Naive thymus-derived CD8-positive, alpha-beta T cell (primary cell): ENCODE measurements at places on chromosomes 5 and 9. TPM values are rescaled to one million over a fixed set of nuclear protein-coding genes. Genes with fewer than 3 reads are reported as not detected.

ASPN gene
- total RNA-seq, result not detected

RASGRF2 gene
- total RNA-seq, result 35.9 TPM

PCDHGA6 gene
- 0.60 TPM for total RNA-seq

IL13 gene
- 0.31 TPM for total RNA-seq

PCDHA9 gene
- not detected for total RNA-seq

RGS14 gene
- 117 TPM for total RNA-seq

GZMA gene
- total RNA-seq, result 7.3 TPM

MARVELD2 gene
- total RNA-seq, result 1.7 TPM

- DNase-seq, result no peak
- H3K4me1 ChIP-seq, result peaks cover 12% of the 10 kb centered on the region
- H3K27me3 ChIP-seq, result peaks cover 35% of the 10 kb centered on the region
- H3K36me3 ChIP-seq, result no peaks in the 10 kb centered on the region
Measured at GRCh38 chr5:78509884-78510769, 138.4 kb downstream of the LHFPL2 start.

DNA sequence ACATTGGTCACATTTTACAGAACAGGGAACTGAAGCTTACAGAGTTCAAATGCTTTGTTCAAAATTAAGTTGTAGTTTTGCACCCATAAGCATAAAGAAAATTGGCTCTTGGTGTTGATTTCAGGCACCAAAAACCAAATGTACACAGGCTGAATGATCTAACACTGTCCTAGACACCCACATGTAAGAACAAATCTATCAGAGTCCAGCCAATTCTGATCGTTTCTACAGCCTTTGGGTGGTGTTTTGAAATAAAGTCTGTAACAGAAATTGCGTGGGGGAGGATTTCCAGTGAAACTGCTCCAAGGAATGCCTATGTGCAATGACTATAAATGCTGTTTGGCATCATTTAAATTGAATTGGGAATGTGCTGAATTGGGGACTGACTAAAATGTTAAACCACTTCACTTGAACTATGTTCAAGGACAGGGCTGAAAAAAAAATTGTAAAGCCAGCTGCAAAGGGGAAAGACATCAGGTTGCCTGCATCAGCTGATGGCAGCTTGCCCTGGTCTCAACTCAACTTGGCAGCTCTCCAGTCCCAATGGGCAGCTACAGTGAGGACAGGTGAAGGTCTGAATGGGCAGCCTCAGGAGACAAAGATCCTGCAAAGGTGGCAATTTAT is 92.2 kb upstream of the TRPC7 start:
- no peak overlapping the region for H3K4me3 ChIP-seq
- no peak overlapping the region for H3K27ac ChIP-seq
- no peaks in the 10 kb centered on the region for H3K36me3 ChIP-seq
- no peaks in the 10 kb centered on the region for H3K27me3 ChIP-seq
- no peak for DNase-seq
- H3K4me1 ChIP-seq, result no peaks in the 10 kb centered on the region

GRCh38 chr5:141504216-141504615 is 15.3 kb downstream of the PCDHGC5 start:
- H3K4me3 ChIP-seq, result no peak overlapping the region
- H3K27ac ChIP-seq, result no peak overlapping the region
- H3K36me3 ChIP-seq, result no peaks in the 10 kb centered on the region
- H3K4me1 ChIP-seq, result peaks cover 2% of the 10 kb centered on the region
- DNase-seq, result no peak

DNA sequence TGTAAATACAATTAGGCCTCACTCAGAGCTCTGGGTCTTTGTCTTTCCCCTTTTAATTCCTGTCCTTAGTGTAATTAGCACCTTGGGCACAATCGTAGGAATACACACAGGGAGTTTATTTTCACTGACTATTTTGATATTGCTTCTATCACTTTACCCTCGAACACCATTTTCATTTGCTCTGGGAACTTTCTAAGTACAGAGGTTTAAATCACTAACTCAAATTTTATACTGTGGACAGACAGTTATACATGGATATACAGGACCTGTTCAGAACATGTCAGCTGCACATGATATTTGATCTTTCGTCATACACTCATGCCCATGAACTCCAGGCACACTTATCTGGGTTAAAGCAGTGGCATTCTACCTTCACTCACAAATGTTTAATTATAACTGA is 217.8 kb upstream of the TMEM161B start:
- no peak overlapping the region for H3K4me3 ChIP-seq
- DNase-seq, result no peak
- no peaks in the 10 kb centered on the region for H3K4me1 ChIP-seq
- H3K27ac ChIP-seq, result no peak overlapping the region
- H3K36me3 ChIP-seq, result no peaks in the 10 kb centered on the region
- H3K27me3 ChIP-seq, result peaks cover 3% of the 10 kb centered on the region

DNA sequence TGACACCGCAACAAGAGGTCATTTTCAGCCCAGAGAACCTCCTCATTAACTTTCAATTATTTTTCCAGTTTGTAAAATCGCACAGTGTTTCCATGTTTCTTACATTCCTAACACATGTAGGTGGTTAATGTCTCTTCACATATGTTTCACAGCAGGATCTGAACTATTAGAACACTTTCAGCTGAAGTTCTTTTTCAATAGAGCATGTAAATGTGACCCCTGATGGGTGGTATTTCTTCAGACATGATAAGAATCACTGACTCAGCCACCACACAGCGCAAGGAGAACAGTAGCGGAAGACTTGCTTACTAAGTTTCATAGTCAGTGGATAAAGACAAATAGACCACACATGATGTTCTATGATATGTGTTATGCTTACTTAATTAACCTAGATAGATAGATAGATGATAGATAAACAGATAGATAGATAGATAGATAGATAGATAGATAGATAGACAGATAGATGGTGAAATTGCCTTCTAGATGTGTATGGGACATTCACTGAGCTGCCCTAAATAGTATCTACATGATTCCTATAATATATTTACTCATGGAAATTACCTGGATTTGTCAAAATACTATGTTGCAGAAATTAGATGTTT is 1992.1 kb upstream of the NUDT12 start:
- H3K27me3 ChIP-seq, result no peaks in the 10 kb centered on the region
- H3K27ac ChIP-seq, result no peak overlapping the region
- DNase-seq, result no peak

DNA sequence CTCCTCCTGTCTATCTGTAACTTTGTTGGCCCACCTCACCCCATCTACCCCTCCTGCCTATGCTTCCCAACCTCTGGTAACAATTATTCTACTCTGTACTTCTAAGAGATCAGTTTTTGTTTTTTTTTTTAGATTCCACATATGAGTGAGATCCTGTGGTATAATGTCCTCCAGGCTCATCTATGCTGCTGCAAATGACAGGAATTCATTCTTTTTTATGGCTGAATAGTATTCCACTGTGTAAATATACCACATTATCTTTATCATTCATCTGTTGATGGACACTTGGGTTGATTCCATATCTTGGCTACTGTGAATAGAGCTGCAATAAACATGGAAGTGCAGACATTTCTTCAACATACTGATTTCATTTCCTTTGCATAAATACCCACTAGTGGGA is 8.0 kb upstream of the NPR2 start:
- peaks cover 46% of the 10 kb centered on the region for H3K36me3 ChIP-seq
- H3K27me3 ChIP-seq, result no peaks in the 10 kb centered on the region
- DNase-seq, result no peak
- H3K4me3 ChIP-seq, result no peak overlapping the region
- peaks cover 7% of the 10 kb centered on the region for H3K4me1 ChIP-seq

- H3K27me3 ChIP-seq, result no peaks in the 10 kb centered on the region
- no peaks in the 10 kb centered on the region for H3K36me3 ChIP-seq
- H3K27ac ChIP-seq, result no peak overlapping the region
- DNase-seq, result peak; percentile 24
- peaks cover 7% of the 10 kb centered on the region for H3K4me1 ChIP-seq
- no peak overlapping the region for H3K4me3 ChIP-seq
Measured at GRCh38 chr5:33969572-33970452, 14.7 kb downstream of the SLC45A2 start.

- no peak within 1 kb of the TSS for H3K27ac ChIP-seq
- H3K4me1 ChIP-seq, result no peaks in the 10 kb centered on the region
- H3K27me3 ChIP-seq, result peaks cover 26% of the 10 kb centered on the region
- H3K36me3 ChIP-seq, result peaks cover 73% of the 10 kb centered on the region
Measured at GRCh38 chr5:141245250-141245717, at the start of gene PCDHB15. TSS of gene PCDHB15 (plus strand) at chr5:141245395. CDS start at chr5:141245579, 184 bp downstream.

GRCh38 chr9:87712801-87713277 is 13.1 kb upstream of the CTSL start:
- DNase-seq, result no peak
- no peak overlapping the region for H3K4me3 ChIP-seq
- H3K27ac ChIP-seq, result no peak overlapping the region
- H3K27me3 ChIP-seq, result peaks cover 2% of the 10 kb centered on the region
- H3K36me3 ChIP-seq, result no peaks in the 10 kb centered on the region

DNA sequence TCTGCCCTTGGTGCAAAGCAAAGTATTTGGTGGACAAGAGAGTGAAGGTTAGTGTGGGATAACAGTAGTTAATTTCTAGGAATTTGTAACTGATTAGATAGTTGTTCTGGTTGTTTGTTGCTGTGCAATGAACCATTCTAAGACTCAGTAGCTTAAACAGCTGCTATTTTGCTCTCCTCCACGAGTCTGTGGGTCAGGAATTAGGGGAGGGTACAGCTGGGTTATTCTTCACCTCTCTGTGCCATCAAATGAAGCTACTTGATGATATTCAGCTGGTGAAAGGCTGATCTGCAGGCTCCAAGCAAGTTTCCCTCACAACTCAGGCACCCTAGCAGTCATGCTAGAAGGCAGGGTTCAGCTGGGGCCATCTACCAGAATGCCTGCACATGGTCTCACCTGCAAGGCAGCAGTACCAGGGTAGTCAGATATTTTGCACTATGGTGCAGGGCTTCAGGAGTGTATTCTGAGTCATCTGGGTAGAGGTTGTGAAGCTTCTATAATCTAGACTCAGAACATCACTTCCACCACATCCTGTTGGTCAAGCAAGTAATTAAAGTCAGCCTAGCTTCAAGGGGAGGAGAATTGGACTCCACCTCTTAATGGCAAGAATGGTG is 159.5 kb upstream of the SLC28A3 start:
- DNase-seq, result no peak
- peaks cover 8% of the 10 kb centered on the region for H3K27me3 ChIP-seq
- H3K36me3 ChIP-seq, result no peaks in the 10 kb centered on the region
- H3K4me1 ChIP-seq, result no peaks in the 10 kb centered on the region

DNA sequence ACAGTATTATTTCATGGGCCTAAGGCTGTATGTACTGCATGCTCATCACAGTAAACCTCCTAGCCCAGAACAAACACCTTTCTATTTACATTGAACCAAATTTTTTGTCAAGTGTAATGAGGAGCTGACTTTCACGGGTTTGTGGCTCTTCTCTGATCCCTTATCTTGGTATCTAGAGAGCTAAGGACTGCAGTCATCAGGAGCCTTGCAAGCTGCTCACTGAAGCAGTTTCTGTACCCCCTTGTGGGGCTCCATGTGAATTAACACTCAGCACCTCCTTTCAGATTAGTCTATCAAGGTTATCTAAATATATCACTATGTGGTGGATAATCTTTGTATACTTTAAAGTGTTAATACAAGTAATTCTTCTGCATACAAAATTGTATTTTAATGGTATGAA is 108.2 kb downstream of the AUH start:
- H3K27ac ChIP-seq, result no peak overlapping the region
- no peaks in the 10 kb centered on the region for H3K36me3 ChIP-seq
- H3K4me3 ChIP-seq, result no peak overlapping the region
- no peaks in the 10 kb centered on the region for H3K27me3 ChIP-seq
- H3K4me1 ChIP-seq, result peaks cover 12% of the 10 kb centered on the region

DNA sequence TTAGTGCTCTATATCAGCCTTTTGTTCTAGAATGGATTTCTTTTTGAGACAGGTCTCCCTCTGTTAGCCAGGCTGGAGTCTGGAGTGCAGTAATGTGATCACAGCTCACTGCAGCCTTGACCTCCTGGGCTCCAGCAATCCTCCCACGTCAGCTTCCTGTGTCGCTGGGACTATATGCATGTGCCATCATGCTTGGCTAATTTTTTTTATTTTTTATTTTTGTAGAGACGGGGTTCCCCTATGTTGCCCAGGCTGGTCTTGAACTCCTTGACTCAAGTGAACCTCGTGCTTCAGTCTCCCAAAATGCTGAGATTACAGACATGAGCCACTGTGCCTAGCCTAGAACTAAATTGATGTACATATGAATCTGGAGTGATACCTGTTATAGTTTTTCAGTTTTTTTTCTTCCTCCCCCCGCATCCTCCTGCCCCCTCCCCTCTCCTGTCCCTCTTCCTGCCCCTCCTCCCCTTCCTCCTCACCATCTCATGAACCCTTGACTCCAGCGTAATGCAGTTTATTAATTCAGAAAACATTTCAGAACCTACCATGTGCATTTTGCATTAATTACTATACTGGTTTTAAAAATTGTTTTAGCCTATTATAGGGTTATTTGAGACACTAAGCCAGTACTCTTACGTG is 37.4 kb upstream of the TNFAIP8 start:
- peaks cover 55% of the 10 kb centered on the region for H3K4me1 ChIP-seq
- H3K27ac ChIP-seq, result peak overlapping the region; percentile 94
- no peak for DNase-seq
- H3K27me3 ChIP-seq, result no peaks in the 10 kb centered on the region

DNA sequence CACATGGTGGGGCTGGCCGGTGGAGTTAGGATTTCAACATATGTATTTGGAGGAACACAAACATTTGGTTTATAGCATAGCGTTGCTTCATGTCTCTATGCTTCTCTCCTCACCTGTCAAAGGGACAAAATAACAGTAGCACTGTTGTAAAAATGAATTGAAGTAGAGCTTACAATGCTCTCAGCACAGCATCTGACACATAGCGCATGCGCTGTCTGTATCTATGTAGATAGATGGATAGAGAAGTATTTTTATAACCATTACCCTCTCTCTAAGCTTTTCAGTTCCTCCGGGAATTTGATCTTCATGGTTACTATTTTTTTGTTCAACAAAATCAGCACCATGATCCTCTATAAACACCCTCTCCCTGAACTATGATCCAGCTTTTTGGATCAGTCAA is 166.0 kb downstream of the TTLL11 start:
- no peak for DNase-seq
- H3K4me3 ChIP-seq, result no peak overlapping the region
- H3K27ac ChIP-seq, result no peak overlapping the region
- H3K4me1 ChIP-seq, result no peaks in the 10 kb centered on the region
- H3K36me3 ChIP-seq, result peaks cover 2% of the 10 kb centered on the region
- H3K27me3 ChIP-seq, result no peaks in the 10 kb centered on the region

- H3K27ac ChIP-seq, result no peak overlapping the region
- peaks cover 34% of the 10 kb centered on the region for H3K4me1 ChIP-seq
- H3K36me3 ChIP-seq, result peaks cover 10% of the 10 kb centered on the region
- no peaks in the 10 kb centered on the region for H3K27me3 ChIP-seq
Measured at GRCh38 chr9:77887662-77888061, 143.9 kb downstream of the GNAQ start.

GRCh38 chr9:135087489-135087792 is at the start of gene OLFM1:
TSS of gene OLFM1 (plus strand) at chr9:135087668. CDS start at chr9:135087990, 322 bp downstream.
- H3K27ac ChIP-seq, result no peak within 1 kb of the TSS
- peaks cover 2% of the 10 kb centered on the region for H3K36me3 ChIP-seq
- peaks cover 44% of the 10 kb centered on the region for H3K27me3 ChIP-seq
- H3K4me1 ChIP-seq, result peaks cover 9% of the 10 kb centered on the region

DNA sequence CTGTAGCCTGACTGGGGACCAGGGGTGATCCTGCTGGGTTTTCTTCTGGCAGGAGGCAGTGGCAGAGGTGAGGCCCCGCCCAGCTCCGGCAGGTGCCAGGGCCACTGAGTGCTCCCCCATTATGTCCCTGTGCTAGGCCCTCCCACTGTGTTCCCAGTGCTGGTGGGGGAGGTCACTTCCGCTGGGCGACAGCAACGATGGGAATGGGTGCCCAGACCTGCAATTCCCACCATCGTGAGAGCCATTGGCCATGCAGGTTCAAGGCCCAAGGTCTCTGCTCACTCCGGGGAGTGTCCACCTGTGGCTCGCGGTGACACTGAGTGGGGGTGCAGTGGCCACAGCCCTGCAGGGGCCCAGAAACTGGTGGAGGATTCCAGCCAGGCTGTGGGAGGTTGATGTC is 98.6 kb downstream of the RXRA start:
- no peak for DNase-seq
- no peak overlapping the region for H3K4me3 ChIP-seq
- no peaks in the 10 kb centered on the region for H3K27me3 ChIP-seq
- H3K4me1 ChIP-seq, result peaks cover 3% of the 10 kb centered on the region
- H3K36me3 ChIP-seq, result no peaks in the 10 kb centered on the region
